ENCODE measurements at places on chromosomes 5 and 9.

DNA sequence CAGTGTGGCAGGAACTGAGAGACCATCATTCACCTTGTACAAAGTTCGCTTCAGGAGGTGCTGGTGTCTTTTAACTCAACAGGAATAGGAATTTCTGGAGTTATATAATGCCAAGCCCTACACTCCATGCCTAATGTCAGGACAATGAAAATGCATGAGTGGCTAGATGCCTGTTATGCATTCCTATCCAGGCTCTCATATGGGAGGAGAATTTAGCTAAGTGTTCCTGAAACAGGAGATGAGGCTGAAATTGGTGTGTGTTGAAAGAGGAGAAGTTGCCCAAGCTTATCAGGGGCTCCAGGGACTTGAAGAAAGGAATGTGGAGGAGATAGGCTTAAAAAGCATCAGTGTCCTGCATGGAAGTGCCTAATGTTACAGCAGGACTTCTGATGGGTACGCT, 26.8 kb upstream of the PRUNE2 start:
- DNase-seq, result no peak

GRCh38 chr5:171581781-171582180, 162.3 kb downstream of the FGF18 start:
- DNase-seq, result no peak

DNA sequence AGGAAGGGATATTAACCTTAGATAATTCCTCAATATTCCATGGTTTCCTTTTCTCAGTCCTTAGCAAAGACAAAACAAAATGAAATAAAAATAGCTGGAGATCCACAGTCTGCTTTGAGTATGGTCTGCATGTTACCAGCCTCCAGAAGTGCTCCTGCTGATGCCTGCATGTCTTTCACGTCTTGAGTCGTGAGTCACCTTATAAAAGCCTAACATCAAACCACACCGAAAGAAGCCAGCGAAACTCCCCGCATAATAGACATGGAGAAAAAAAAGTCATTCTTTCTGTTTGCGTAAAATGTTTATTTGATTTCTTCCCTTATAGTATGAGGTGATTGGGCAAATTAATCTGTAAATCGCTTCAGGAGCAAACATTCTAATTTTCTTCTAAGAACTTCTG, 380.5 kb downstream of the SLCO4C1 start:
- DNase-seq, result no peak

DNA sequence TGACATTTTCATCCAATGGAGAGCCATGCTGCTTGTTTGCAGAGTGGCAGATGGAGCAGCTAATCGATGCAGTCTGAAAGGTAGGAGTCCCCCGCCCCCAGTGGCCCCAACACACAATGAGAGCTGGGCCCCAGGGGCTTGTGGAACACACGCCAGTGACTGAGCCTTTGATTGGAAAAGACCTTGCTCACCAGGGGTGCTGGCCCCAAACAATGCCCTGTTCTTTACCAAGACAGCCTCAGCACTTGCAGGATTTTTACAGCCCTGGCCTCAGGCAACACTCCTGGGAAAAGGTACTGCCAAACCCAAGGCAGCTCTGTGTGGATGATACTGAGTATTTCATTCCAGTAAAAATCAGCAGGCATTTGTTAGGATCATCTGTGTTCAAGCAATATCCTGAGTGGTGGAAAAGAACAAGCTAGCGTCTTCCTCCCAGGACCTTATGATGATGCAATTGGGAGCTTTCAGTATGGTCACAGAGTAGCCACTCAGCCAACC, 276.8 kb upstream of the CLINT1 start:
- DNase-seq, result no peak

DNA sequence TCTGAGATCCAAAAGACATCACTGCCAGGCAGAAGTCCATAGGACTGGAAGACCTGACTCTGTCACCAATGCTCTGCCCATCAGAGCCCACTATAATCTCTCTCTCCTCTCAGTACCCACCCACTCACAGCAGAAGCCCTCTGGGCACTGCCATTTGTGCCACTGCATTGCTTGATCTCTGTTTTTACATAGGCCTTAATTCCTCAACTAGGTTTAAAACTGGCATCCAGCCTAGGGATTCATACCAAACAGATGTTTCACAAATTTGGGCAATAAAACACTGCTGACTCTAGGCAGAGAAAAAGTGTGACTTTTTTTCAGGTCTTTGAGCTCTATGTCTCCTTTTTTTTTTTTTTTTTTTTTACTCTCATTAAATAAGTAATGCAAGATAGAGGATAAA, 91.1 kb upstream of the RANBP3L start:
- no peak for DNase-seq

DNA sequence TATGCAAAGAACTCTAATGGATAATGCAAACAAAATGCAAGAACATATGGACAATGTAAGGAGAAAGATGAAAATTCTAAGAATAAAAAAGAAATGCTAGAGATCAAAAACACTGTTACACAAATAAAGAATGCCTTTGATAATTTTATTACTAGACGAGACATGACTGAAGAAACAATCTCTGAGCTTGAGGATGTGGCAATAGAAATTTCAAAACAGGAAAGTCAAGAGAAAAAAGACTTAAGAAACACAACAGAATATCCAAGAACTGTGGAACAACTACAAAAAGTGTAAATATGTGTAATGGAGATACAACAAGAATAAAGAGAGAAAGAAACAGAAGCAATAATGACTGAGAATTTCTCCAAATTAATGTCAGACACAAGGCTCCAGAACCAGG, 140.5 kb upstream of the ACOT12 start:
- DNase-seq, result no peak

- DNase-seq, result no peak
These were observed 9.2 kb downstream of the INSYN2B start for GRCh38 chr5:169970911-169971765.

DNA sequence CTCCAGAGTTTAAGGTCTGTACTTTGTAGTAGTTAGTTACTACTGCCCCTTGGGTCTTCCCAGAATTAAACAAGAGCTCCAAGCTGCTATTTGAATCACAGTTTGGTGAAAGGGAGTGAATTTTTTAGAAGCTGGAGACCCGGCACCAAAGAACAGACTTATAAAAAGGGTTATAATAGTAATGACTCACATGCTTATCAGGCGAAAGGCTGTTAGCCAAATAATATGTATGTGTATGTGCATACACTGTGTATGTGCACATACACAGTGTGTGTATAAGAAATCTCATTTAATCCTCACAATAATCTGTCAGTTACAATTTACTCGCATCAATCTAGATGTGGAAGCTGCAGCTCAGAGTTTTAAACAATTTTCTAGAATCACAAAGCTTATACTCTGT, 59.5 kb upstream of the ITGA1 start:
- DNase-seq, result no peak
